ENCODE measurements at places on chromosomes 11 and 22.

- no peak for DNase-seq
Observed at GRCh38 chr11:2587976-2588748, 111.6 kb downstream of the KCNQ1OT1 start.

DNA sequence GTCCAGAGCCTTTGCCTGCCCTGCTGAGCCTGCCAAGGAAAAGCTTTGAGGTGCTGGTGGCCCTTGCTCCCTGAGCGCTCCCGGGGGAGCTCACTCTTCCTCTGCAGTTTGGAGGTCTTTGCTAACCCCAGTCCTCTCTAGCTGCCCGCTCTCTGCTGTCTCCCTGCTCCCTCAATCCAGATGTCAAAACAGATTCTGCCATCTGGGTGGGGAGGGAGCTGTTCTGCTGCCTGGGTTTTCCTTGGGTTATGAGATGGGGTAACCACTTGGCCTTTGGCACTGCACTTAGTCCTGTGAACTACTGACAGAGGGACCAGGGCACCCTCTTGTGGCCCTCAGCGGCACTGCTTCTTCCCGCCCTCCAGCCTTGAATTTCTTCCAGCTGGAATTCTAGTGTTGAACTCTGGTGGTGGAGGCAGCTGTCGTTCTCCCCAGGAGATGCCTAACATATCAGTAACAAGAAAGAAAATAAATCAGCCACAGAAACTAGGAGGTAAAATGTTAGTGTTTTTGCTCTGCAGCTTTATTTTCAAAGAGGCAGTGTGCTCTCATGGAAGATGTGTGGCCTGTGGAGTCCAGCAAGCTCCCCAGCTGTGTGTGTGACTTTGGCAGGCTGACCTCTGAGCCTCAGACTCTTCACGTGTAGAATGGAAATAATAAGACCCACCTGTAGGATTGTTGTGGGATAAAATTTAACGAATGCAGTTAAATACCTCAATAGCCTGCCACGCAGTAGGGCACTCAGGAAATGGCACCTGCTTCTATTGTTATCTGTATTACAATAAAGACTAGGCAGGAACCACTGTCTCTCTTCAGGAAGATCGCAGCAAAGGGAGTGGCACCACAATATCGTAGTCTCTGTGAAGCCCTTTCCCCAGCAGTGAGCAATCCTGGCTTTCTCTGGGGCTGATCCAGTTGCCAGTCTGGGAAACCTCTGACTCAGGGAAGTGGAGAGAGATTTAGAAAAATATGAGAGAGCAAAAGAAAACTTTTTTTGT lies 23.4 kb downstream of the ARFGAP2 start:
- peak; percentile 16 for DNase-seq

- DNase-seq, result no peak
Observed at GRCh38 chr11:62832336-62833234, at the start of gene TEX54. TEX54 (minus strand) TSS chr11:62832841.

GRCh38 chr11:72048766-72049460 lies 31.4 kb downstream of the NUMA1 start:
- no peak for DNase-seq

DNA sequence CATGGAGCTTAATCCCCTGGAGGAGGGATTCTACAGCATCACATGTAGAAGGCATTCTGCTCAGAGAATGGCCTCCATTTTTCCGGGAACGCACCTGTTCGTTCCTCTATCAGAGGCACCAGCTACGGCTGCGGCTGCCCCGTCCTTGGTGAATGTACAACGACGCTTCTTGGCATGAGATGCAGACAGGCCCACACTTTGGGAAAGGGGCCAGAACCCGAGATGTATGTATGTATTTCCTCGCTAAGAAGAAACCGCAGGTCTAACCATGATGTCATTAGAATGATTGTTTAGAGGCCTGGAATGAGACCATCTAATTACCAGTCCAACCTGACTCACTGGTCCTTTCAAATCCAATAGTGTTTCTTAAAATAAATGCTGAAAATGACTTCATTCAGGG lies 1293.4 kb downstream of the TBC1D22A start:
- no peak for DNase-seq

GRCh38 chr11:16789063-16789420 lies 50.6 kb downstream of the C11orf58 start:
- DNase-seq, result no peak

GRCh38 chr11:43738600-43739409 lies 58.3 kb downstream of the HSD17B12 start:
- no peak for DNase-seq

- DNase-seq, result no peak
Observed at GRCh38 chr11:11498195-11498594, 123.6 kb downstream of the GALNT18 start.

- DNase-seq, result no peak
Observed at GRCh38 chr11:35407041-35407440, 12.3 kb downstream of the SLC1A2 start.

- no peak for DNase-seq
Observed at GRCh38 chr22:39500101-39500500, 2.0 kb upstream of the MIEF1 start.

- DNase-seq, result no peak
Observed at GRCh38 chr11:62439785-62440602, 21.2 kb downstream of the SCGB1A1 start.

- DNase-seq, result no peak
Observed at GRCh38 chr11:66042996-66043906, 5.7 kb downstream of the GAL3ST3 start.

DNA sequence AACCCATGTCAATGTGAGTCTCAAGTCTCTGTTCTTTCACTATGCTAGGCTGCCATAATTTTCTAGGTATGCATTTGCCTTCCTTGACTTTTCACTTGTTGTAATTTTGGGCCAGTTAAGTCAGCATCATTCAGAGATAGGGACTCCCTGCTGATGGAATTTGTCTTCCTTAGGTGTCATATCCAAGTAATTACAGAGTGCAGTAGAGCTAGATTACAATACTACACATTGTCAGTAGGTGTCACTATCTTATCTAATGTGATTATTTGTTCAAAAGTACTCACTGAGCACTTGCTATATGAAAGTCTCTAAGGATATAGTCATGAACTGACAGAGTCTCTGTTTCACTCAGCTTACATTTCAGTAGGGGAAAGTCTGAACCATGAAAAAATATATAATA lies 25.0 kb upstream of the SYN3 start:
- no peak for DNase-seq

GRCh38 chr11:1438261-1438966 lies 48.2 kb downstream of the MOB2 start:
- no peak for DNase-seq

DNA sequence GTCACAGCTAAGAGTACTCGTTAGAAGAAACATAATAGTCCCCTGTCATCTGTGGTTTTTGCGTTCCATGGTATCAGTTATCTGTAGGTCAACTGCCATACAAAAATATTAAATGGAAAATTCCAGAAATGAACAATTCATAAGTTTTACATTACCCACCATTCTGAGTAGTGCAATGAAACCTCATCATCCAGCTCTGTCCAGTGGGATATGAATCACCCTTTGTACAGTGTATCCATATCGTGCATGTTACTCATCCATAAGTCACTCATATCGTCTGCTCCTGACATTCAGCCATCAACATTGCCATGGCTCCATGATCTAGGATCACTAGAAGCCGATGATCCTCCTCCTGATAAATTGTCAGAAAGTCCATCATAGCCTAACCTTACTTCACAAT lies 174.9 kb upstream of the C11orf87 start:
- DNase-seq, result no peak

DNA sequence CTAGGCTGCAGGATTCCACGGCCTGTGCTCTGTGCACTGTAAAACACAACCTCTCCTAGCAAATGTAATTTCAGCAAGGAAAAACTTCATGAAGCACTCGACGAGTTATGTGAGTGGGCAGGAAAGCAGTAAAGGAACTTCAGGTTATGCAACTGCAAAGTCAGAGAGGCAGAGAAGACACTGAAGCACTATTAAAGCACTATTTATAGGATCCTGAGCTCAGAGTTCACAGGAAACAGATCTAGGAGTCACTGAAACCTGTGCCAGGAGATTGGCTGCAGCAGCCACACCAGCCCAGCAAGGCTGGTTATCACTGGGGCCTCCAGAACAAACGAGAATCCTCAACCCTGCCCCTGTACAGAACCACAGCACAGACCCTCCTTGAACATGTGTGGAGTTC lies 2.5 kb downstream of the SMIM35 start:
- DNase-seq, result no peak

- no peak for DNase-seq
Observed at GRCh38 chr11:134610116-134610910, 198.3 kb upstream of the B3GAT1 start.

GRCh38 chr11:1924646-1925372 lies 5.3 kb downstream of the TNNT3 start:
- no peak for DNase-seq

DNA sequence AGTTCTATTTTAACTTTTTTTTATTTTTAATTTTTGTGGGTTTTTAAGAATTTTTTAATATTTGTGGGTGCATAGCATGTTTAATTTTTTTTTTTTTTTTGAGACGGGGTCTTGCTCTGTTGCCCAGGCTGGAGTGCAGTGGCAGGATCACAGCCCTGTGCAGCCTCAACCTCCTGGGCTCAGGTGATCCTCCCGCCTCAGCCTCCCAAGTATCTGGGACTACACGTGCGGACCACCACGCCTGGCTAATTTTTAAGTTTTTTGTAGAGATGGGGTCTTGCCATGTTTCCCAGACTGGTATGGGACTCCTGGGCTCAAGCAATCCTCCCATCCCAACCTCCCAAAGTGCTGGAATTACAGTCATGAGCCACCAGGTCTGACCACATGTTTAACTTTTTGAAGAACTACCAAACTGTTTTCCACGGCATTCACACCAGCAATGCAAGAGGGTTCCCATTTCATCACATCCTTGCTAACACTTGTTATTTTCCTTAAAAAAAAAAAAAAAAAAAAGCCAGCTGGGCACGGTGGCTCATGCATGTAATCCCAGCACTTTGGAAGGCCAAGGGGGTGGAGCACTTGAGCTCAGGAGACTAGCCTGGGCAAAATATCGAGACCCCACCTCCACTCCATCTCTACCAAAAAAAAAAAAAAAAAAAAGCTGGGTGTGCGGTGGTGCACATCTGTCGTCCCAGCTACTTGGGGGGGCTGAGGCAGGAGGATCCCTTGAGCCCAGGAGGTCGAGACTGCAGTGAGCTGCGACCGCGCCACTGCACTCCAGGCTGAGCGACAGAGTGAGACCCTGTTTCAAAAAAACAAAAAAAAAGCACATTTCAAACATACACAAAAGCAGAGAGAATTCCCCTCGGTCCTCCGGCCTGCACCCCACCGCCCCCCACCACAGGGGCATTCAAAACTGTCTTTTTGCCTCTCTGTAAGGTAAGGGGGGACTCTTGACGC lies 16.7 kb upstream of the TXNRD2 start:
- no peak for DNase-seq

DNA sequence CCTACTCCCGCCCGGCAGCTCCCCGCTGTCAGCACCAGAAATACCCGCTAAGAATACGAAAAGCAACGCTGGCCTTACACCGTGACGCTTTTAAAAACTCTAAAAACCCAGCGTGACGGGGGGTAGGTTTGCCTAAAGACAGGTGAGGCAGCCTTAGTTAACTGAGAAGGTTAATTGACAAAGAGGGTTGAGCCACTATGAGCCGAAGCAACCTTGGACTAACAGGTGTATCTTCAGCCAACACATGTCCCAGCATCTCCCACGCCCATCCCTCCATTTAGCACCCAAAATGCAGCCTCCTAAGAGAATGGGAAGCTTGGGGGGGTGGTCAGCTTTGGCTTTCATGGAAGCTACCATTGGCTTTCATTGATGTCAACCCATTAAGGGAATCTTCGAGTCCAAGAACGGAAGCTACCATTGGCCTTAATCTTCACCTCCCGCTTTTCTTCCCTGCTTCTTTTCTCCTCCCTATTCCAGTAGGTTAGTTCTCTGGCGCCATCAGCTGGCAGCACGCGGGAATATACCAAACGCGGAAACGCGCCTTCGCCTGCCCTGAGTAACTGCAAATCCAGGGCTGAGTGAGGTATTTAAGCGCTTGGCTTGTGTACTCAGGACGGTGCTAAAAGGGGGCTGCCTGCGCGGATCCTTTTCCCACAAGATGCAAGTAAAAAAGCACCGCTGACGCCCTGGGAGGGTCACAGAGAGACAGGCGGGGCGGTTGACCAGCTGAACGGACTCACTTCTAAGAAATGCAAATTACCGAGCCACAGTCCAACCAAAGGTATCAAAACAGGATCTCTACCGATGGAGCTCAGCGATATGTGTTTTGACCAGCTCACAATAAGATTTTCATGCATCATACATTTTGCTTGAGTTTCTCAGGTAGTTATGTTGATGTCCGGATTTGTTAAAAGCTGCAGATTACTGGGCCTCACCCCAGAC lies 38.5 kb upstream of the GLYATL1 start:
- DNase-seq, result no peak

GRCh38 chr11:130243816-130244215 lies 70.9 kb downstream of the ZBTB44 start:
- no peak for DNase-seq

- DNase-seq, result no peak
Observed at GRCh38 chr11:13007182-13008060, 1.7 kb upstream of the RASSF10 start.

DNA sequence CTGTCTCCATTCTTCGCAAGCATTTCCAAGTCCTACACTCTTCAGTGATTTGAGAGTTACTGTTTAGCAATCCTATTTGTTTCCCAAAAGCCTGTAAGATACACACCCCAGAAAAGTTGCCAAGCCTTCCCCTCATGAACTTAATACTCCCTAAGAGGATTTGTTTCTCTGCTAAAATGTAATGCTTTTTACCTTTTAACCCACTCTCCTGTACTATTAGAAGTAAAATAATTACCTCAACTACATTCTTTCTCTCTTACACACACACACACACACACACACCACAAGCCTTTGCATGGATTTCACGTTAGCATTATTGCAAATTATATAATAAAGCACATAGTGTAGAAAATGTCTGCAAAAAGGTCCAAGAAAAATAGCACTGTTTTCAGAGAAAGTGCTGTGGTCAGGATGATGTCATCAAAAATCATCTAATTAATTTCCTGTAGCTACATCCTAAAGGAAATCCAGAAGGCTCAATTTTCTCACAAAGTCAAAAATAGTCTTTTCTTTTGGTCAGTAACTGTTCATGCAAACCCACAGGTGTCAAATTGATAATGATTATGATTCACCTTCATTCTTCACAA lies 364.1 kb upstream of the PITPNB start:
- no peak for DNase-seq

All from activated naive CD4-positive, alpha-beta T cell (primary cell).